ENCODE measurements at places on chromosomes 5 and 9.

GRCh38 chr9:15231788-15232635, 75.0 kb downstream of the TTC39B start:
- peak; percentile 42 for DNase-seq

DNA sequence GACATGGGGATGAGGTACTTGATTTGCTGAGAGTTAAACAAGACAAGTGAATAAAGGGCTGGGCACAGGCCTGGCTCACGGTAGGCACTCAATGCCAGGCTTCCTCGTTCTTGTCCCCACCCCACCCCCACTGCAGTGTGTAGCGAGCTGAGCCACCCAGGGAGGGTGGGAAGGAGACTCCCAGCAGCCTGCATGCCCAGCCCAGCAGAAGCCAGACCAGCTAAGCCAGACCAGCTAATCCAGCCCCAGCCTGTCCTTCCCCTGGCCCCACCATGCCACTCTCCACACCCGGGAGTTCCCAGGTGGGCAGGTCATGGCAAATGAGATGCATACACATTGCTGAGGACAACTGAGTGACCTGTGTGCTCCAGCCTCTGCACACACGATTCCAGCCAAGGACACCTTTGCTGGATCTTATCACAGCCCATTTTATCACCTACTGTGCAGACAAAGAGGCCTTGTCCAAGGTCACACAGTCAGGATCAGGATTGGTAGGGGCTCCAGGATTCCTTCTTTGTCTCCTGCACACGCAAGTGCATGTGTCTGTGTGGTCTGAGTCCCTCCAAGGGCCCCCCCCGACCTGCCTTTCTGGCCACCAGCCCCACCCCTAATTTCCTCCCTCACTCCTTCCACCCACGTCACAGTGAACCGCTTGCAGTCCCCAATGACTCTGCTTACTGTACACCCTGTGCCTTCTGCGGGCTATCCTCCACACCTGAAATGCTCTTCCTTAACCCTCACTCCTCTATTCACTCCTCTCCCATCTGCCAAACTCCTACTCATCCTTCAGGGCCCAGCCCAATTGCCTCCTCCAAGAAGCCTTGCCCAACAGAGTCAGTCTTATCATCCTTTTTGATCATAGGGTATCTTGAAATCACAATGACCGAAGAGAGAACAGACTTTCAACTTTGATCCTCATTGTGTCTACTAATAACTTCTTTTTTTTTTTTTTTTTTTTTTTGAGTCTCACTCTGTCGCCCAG, 26.6 kb downstream of the DUSP1 start:
- no peak for DNase-seq

- no peak for DNase-seq
These were observed 244.5 kb downstream of the MLLT3 start for GRCh38 chr9:20377790-20378189.

DNA sequence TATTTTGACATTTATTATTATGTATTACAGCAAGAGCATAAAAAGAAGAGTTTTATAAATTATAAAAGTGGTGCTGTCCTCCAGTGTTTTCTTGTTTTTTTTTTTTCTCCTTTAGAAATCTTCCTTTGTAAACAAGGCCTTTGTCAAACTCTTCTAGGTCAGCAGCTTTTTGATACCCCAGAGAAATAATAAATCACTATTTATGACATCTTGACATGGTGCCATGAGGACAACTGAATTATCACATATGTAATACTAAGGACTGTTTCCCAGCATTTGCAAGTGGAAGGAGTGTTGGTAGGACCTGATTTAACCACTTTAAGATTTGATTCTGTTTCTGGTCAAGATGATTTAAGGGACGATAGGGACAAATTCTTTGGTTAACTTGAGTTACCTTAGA, 4.6 kb downstream of the SMARCA2 start:
- DNase-seq = no peak

GRCh38 chr5:56330806-56331205, 97.7 kb upstream of the ANKRD55 start:
- DNase-seq = no peak

DNA sequence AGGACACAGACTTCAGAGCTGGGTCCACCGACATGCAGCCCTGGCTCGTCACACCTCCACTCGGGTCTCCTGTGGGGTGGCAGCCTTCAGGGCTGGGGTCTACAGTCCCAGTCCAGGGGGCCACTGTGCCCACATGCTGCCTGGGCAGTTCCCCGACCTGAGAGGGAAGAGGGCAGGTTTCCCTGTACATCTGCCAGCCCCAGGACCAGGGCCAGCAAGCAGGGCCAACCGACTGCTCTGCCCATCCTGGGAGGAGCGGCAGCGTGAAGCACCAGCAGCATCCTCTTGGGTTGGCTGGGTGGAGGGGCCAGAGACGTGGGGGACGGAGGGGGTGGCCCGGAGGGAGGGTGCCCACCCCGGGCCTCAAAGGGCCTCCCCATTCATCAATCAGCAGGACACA, 120.6 kb upstream of the SARDH start:
- no peak for DNase-seq

GRCh38 chr5:60797482-60798153, 46.5 kb downstream of the ELOVL7 start:
- DNase-seq = no peak

- no peak for DNase-seq
These were observed 164.0 kb downstream of the CARTPT start for GRCh38 chr5:71882826-71883741.

- no peak for DNase-seq
These were observed 161.6 kb upstream of the FBXL17 start for GRCh38 chr5:108543486-108543885.

- no peak for DNase-seq
These were observed 1578.8 kb upstream of the WWC1 start for GRCh38 chr5:166712447-166713185.

DNA sequence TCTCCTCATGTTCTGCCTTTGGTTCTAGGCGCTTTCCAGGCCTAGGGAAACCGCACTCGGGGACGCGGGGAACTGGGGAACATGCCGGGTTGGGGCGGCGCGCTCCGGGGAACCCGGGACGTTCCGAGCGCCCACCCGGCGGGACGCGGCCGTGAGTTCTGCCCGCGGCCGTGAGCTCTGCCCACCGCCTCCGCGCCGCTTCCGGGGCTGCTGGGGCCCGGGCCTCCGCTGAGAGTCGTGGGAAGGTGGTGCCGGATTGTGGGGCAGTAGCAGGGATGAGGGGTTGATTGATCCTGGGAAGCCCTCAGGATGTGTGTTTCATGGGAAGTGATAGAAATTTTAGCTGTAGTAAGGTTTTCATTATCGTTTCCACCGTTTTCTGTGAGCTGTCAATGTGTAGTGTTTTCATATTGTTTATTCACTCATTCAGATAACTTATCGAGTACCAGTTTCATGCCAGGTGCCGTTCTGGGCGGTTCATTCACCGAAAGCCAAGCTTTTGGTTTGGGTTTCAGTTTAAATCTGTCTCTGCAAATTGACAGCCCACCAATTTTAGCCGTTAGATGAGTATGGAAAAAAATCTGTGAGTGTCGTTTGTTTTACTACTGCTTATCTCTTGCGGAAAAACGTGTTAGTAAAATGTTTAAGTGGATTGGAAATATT, 657 bp downstream of the MTRR start:
- peak; percentile 57 for DNase-seq

DNA sequence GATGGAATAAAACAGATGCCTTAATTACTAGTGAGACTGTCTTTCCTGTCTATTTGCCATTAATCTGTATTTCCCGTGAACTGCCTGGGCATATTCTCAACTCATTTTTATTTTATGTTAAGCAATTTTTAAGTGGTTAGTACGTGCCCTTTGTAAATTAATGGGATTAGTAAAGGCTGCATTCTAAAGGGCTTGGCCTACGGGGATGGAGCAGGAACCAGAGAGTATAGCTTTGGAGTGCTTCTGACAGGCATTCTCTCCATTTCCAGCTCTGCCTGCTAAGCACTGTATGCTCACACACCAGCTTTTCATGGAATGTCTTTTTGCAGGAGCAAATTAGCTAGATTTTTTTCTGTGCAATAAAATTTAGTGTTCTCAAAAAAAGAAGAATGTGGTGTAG, 241.2 kb downstream of the MCTP1 start:
- no peak for DNase-seq

GRCh38 chr9:21070171-21070571, 7.6 kb downstream of the IFNB1 start:
- DNase-seq = no peak

GRCh38 chr5:125484742-125485641, 738.6 kb upstream of the ZNF608 start:
- DNase-seq = no peak

DNA sequence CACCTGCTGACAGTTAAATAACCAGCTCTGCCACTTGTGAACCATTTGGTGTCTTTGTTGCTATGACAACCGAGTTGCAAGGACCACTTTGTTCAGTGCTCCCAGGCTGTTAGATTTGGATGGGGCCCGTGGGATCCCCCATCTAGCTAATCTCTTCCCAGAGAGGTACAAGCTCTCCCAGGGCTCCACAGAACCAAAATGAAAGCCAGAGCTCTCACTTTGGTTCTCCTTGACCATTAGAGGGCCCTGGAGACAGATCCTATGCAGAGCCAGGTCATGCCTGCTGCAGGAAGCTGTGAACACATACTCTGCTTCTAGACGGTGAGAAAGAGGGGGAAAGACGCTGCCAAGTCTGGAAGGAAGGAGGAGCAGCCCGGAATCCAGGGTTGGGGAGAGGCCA, 224.6 kb downstream of the GABBR2 start:
- no peak for DNase-seq
